ENCODE measurements at places on chromosomes 13 and 19. TPM values are rescaled to one million over a fixed set of nuclear protein-coding genes. Genes with fewer than 3 reads are reported as not detected.

- no peak for DNase-seq
Measured at GRCh38 chr13:31056644-31057271, 104.9 kb downstream of the HSPH1 start.

DNA sequence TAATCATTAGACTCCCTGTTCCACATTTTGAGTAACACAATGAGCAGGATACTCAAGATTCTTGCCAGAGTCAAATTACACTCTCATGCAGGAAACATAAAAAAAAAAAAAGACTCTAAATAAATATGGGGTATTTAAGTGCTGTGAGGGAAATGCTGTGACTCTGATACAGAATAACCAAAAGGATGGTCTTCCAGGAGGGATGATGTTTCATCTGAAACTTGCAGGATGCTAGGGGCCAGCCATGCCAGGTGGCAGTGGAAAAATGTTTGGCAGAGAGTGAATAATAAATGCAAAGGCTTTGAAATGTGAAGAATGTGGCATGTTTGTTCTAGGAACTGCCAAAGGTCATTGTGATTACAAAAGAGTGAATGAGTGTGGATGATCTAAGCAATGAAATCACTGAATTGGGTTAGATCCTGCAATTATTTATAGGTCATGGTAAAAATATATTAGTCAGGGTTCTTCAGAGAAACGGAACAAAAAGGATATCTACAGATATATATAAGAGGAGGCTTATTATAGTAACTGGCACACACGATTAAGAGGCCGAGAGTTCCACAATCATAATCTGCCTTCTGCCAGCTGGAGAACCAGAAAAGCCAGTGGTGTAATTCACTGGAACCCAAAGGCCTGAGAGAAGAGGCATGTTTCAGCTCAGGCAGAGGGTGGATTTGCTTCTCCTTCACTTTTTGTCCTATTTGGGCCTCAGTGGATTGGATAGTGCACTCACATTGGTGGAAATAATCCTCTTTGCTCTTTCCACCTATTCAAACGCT is 1832.8 kb upstream of the MIR17HG start:
- DNase-seq, result no peak

- DNase-seq, result no peak
Measured at GRCh38 chr13:99469041-99469440, 32.2 kb upstream of the TM9SF2 start.

DNA sequence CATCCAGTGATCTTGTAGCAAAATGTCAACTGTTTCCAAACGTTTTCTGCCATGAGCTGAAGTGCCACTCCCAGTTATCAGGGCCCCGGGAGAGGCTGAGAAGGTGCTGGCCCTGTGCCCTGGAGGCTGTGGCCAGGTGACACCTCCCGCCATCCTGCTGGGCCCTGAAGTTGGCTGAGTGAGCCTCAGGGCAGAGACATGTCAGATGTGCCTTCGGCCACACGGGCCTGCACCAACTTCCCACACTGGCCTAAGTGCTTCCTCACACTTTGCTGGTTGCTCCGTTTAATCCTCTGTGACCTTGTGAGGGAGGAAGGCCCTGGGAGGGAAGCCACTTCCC is 4.8 kb downstream of the ADPRHL1 start:
- DNase-seq, result no peak

DNA sequence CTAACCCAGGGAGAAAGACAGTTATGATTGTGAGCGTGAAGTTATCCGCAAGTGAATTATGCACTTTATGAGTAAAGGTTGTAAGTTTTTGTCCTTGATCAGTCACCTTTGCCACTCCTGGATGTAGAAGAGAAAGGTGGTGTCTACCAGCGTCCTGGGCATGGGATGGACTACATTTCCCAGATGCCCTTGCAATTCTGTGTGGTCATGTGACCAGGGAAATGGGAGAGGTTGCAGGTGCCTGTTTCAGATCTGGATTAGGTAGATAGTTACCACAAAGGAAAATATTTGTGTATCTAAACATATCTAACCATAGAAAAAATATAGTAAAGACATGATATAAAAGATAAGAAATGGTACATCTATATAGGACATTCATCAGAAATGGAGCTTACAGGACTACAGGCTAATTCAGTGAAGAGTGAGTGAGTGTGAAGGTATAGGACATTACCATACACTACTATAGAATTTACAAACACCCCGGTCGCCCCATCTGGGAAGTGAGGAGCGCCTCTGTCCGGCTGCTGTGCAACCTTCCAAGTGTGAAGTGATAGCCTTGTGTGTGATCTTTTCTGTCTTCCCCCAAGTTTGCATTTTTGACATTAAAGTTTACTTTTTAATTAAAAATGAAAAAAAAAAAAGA is 51.6 kb upstream of the CACNA1A start:
- DNase-seq, result no peak

- DNase-seq, result no peak
Measured at GRCh38 chr19:41518141-41518540, 57.8 kb upstream of the CEACAM21 start.

DNA sequence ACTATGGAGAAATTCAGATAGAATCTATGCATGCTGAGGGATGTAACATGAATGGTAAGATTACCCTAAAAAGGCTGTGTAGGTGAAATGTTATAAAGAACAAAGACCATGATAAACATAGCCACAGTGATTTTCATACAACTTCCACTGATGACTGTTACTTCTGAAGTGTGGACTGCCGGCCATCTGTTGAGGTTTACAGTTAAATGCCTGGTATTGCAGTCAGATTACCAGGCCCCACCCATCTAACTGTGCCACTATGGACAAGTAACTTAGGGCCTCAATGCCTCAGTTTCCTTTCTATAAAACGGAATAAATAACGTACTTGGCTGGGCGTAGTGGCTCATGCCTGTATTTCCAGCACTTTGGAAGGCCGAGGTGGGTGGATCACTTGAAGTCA is 395.6 kb downstream of the KLF12 start:
- DNase-seq, result no peak

DNA sequence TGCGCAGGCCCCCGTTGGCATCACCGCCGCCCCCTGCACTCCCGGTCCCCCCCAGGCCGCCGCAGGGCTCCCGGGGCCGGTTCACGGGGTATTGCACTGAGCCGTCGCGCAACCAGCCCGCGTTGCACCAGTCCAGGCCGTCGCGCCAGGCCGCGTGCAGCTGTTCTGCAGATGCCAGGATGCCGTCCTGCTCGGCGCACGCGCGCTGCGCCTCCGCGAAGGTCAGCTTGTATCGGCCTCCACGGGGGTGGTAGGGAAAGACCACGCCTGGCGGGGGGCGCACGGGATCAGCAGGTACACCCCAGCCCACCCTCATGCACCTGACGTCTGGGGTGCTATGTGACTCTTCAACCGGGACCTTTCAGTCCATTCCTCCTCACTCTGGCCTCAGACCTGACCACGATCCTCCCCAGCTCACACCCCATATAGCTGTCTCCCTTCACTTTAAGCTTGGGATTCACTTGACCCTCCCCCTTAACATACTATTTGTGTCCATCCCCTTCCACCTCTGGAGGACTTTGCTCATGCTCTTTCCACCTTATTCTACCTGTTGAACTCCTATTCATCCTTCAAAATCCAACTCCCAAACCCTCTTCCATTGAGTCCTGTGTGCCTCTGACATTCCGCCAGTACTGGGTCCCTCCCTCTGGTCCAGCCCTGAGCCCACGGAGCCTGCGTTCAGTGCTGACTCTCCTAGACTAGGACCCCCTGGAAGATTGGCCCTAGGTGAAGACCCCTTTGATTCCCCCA is 14.3 kb downstream of the TM6SF2 start:
- no peak for DNase-seq

DNA sequence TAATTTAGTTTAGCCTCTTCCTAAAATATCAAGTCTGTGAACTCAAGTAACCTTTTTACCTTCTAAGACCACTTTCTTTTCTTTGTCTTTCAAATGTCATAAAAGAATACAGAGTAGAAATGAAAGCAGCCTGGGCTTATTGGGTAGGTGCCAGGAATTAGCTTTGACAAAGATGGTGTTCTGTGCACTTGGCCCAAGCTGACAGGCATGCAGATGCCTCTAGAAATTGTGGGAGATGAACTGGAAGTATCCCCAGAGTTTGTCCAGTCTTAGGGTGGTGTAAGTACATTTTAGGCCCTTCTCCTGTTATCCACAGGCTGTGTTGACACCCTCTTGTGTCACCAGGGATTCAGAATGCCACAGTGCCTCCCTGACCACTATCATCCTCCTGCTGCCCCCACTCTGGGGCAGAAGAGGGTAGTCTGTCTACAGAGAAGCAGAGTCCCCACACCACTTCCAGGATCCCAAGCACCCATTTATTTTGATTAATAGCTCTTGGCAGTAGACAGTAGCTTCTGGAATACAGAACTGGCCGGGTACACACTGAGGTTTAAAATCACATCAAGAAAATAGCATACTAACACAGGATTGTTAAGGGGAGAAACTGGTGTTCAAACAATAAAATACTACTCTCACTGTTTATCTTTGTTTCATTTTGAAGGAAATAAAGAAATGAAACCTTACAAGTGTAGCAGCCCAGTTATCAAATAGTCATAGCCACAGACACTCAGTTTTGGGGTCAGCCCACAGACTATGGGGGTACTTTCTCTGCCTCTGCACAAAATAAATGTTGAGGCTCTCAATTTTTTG is 343.2 kb downstream of the KCNRG start:
- DNase-seq, result peak; percentile 15

GRCh38 chr13:65112531-65112941 is 2117.6 kb downstream of the PCDH9 start:
- no peak for DNase-seq

GRCh38 chr13:27551562-27551961 is 68.8 kb downstream of the LNX2 start:
- no peak for DNase-seq

- DNase-seq, result no peak
Measured at GRCh38 chr19:57342582-57342981, 8.5 kb upstream of the ZNF304 start.

DNA sequence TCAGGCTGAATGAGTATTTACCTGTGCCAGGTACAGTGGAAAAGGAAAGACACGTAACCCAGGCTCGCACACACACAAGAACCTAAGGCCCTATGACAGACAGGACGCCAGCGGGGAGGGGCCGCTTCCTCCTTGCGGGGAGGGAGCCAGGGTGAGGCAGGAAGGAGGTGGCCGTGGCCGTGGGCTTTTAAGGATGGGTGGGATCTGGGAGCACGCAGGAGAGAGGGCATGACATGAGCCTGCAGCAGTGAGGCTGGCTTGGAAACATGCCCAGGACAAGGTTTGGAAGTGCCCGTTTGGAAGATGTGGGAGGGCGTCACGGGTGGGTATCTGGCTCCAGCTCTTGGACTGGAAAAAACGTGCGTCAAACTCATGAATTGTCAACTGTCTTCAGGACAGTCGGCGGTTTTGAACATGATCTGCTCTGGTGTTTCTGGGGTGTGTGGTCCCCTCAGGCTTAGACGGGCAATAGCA is 20.1 kb downstream of the SH3GL1 start:
- peak; percentile 8 for DNase-seq

- DNase-seq, result peak; percentile 74
Measured at GRCh38 chr19:19540715-19541515, 2.9 kb downstream of the CILP2 start.

DNA sequence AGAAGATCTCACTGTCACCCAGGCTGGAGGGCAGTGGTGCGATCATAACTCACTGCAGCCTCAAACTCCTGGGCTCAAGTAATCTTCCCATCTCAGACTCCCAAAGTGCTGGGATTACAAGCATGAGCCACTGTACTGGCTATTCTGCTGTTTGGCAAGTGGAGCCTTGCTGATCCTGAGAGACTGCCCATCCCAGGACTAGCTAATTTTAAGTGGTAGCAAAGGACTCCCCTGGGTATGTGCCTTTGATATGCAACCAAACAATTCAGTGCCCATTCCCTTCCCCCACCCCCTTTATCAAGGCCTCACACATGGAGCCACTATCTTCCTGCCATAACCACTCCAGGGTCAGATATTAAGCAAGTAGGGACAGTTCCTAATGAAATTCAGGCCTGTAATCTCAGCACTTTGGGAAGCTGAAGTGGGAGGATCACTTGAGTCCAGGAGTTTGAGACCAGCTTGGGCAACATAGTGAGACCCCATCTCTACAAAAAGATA is 17.0 kb upstream of the ZNF460 start:
- DNase-seq, result no peak

DNA sequence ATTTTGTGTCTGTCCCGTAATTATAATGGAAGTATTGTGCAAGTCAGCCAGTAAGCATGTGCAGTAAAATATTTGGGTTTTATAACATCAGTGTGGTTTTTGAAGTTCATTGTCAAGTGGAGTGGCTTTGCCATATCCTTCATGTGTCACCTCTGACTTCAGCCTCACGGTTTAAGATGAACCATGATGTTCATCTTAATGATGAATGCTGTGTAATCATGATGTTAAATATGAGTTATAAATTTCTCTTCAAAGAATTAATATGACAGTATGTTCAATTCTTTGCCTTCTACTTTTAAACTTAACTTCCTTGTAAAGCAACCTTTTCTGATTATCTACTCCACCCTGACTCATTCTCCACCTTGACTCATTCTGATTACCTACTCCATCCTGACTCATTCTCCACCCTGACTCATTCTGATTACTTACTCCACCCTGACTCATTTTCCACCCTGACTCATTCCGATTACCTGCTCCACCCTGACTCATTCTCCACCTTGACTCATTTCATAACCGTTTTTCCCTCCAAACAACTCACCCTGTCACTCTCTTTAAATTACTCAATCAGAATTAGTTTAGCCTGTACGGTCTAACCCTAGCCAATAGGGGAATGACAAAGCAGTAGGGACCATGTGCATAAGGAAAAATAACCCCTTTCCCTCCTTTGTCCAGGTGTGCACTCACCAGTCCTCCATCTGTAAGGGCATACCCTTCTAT is 50.3 kb upstream of the ANKRD10 start:
- peak; percentile 78 for DNase-seq

GRCh38 chr13:39676315-39676876 is 20.9 kb downstream of the COG6 start:
- peak; percentile 3 for DNase-seq

DNA sequence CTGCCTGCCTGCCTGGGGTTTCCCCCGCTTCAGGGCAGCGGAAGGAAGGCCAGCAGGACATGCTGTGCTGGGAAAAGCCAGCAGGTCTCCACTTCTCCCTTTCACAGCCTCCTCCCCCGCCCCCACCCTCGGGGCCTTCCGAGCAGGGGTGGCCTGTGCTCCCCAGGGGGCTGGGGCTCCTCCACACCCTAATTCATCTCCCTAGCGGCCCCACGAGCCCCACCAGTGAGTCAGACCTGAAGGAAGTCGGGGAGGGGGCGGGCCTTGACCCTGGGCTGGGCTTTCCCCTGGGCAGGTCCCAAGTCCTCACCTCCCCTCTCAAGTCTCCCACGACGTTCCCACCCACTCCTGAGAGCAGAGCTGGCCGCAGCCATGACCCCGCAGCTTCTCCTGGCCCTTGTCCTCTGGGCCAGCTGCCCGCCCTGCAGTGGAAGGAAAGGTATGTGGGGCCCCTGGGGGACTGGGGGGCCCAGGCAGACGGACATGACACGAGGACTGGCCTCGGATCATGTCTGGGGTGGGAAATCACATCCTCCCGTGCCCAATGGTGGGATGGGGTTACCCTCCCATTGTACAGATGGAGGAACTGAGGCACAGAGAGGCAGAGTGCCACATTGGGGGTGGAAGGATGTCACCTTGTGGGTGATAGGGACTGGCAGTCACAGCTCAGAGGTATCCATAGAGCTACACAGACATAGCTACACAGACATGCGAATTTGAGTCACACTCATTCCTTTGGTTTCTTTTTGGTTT is at the start of gene EBI3:
Gene EBI3, plus strand, starts transcription at position 345 of the 753 bp plus-strand sequence. Its CDS starts 28 bp downstream, at position 373.
- peak; percentile 87 for DNase-seq

Gene ZBTB32
- total RNA-seq, result 0.06 TPM

Gene KLK11
- not detected for total RNA-seq

Gene NTF4
- not detected for total RNA-seq

Gene GSX1
- not detected for total RNA-seq

Gene KLK15
- total RNA-seq, result not detected

Gene WDR87
- total RNA-seq, result not detected

Gene ZNF563
- 0.95 TPM for total RNA-seq

Gene C19orf33
- total RNA-seq, result 2.7 TPM
